ENCODE measurements at places on chromosomes 7 and 10.

GRCh38 chr7:112063974-112064373, 142.2 kb downstream of the DOCK4 start:
- H3K36me3 ChIP-seq = no peaks in the 10 kb centered on the region
- H3K27me3 ChIP-seq = no peaks in the 10 kb centered on the region
- no peak overlapping the region for H3K4me3 ChIP-seq
- no peak overlapping the region for H3K27ac ChIP-seq
- no peak for DNase-seq

GRCh38 chr7:156739596-156739995, 99.0 kb downstream of the RNF32 start:
- H3K4me1 ChIP-seq = no peaks in the 10 kb centered on the region
- H3K27ac ChIP-seq = no peak overlapping the region
- no peak for DNase-seq
- peaks cover 4% of the 10 kb centered on the region for H3K36me3 ChIP-seq
- no peaks in the 10 kb centered on the region for H3K27me3 ChIP-seq

- no peak for DNase-seq
- H3K4me3 ChIP-seq = peak overlapping the region; percentile 93
- peak overlapping the region; percentile 82 for H3K27ac ChIP-seq
- no peaks in the 10 kb centered on the region for H3K27me3 ChIP-seq
Measured at GRCh38 chr10:32959006-32959920, 1.2 kb upstream of the ITGB1 start.

GRCh38 chr7:135403302-135403701, 106.6 kb downstream of the CNOT4 start:
- H3K27ac ChIP-seq = no peak overlapping the region
- DNase-seq = no peak
- H3K4me1 ChIP-seq = no peaks in the 10 kb centered on the region
- H3K4me3 ChIP-seq = no peak overlapping the region
- peaks cover 3% of the 10 kb centered on the region for H3K36me3 ChIP-seq

DNA sequence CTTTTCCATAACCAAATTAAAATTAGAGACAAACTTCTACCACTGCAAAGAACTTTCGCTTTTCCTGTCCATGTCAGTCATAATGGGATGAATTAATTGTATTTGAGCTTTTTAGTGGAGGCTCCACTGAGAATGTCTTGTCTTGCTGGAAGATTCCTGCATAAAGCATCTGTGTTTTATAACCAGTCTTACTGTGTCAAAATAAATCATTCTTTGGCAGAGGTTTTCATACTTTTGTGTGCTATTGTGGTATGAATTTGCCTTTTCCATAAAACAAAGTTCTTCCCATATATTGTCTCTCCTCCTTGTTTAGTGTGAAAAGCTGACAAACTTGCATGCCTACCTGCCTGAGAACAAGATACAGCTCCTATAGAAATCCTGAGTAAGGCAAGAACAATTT, 124.8 kb upstream of the CCDC6 start:
- no peak for DNase-seq
- no peaks in the 10 kb centered on the region for H3K36me3 ChIP-seq
- H3K27me3 ChIP-seq = no peaks in the 10 kb centered on the region
- no peak overlapping the region for H3K27ac ChIP-seq
- H3K4me3 ChIP-seq = no peak overlapping the region

DNA sequence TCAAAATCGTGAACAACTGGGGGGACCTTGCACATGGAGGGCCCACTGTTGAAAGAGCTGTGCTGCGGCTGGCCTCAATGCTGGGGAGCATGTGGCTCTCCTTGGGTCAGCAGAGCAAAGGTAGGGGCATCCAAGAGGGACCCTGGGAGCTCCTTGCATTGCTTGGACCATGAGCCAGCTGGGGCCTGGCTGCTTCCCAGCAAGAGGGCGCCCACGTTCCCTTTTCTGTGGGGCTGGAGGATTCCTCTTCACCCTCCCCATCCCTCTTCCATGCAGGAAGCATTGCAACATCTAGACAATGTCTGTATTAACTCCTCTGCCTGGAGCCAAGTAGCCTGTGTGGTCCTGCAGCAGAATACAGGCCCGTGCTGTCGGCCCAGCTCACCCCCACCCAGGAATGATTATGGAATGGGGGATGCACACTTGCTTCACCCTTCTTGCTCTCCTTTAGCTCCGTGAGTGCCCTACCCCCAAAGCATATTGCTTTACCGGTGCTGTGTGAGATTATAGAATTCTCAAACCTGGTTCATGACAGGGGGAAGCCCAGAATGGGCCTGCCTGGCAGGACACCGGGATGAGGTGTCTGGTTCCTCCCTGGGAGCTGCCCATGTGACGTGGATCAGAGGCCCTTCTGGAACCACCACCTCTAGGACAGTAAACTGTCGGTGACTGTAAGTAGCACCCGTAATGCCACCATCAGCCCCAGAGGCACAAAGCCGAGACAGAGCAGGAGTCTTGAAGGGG, 61.9 kb downstream of the SYPL1 start:
- H3K27me3 ChIP-seq = no peaks in the 10 kb centered on the region
- H3K27ac ChIP-seq = no peak overlapping the region

DNA sequence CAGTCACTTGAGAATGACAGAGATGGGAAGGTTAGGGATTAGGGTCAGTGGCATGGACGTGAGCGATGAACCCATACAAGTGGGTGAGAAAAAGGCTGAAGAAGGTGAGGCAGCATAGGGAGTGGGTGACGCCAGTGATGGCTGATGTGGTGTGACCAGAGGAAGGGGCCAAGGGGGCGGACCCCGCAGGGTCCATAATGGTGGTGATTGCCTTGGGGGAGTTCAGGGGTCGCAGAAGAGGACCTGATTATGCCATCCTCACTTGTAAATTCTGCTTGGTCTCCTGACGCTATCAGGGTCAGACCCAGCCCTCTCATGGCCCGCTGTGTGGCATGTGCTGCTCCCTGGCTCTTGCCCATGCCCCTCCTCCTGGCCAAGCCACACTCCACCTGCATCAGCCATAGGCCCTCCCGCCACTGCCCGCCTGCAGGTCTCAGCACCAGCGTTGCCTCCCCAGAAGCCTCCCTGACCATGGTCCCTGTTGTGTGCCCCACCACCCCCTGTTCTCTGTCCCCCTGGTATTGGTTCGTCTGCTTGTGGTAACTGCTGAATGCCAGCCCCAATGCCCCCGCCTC, 235.7 kb downstream of the EBF3 start:
- H3K36me3 ChIP-seq = no peaks in the 10 kb centered on the region
- DNase-seq = no peak
- H3K4me1 ChIP-seq = no peaks in the 10 kb centered on the region
- no peaks in the 10 kb centered on the region for H3K27me3 ChIP-seq
- H3K27ac ChIP-seq = no peak overlapping the region

- DNase-seq = no peak
- H3K27ac ChIP-seq = no peak overlapping the region
- no peaks in the 10 kb centered on the region for H3K4me1 ChIP-seq
- no peaks in the 10 kb centered on the region for H3K27me3 ChIP-seq
- H3K4me3 ChIP-seq = no peak overlapping the region
- H3K36me3 ChIP-seq = no peaks in the 10 kb centered on the region
Measured at GRCh38 chr7:83984076-83984475, 210.5 kb downstream of the SEMA3A start.

DNA sequence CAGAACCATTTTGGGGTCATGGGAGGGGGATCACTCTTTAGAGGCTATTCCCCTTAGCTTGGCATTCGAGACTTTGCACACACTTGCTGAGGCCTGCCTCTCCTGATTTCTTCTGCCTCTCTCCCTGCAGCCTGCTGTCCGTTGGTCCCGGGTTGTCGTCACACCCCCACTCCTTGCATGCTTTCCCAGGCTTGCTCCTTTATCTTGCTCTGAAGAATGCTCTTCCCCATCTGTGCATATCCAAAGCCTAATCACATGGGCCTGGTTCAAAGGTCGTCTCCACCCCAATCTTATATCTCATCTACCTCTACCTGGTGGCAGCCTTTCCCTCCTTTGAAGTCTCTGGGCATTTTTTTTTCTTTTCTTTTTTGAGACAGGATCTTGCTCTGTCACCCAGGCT, 24.3 kb upstream of the EMX2 start:
- no peak overlapping the region for H3K4me3 ChIP-seq
- DNase-seq = no peak
- H3K4me1 ChIP-seq = no peaks in the 10 kb centered on the region
- H3K36me3 ChIP-seq = no peaks in the 10 kb centered on the region
- peaks cover 6% of the 10 kb centered on the region for H3K27me3 ChIP-seq

DNA sequence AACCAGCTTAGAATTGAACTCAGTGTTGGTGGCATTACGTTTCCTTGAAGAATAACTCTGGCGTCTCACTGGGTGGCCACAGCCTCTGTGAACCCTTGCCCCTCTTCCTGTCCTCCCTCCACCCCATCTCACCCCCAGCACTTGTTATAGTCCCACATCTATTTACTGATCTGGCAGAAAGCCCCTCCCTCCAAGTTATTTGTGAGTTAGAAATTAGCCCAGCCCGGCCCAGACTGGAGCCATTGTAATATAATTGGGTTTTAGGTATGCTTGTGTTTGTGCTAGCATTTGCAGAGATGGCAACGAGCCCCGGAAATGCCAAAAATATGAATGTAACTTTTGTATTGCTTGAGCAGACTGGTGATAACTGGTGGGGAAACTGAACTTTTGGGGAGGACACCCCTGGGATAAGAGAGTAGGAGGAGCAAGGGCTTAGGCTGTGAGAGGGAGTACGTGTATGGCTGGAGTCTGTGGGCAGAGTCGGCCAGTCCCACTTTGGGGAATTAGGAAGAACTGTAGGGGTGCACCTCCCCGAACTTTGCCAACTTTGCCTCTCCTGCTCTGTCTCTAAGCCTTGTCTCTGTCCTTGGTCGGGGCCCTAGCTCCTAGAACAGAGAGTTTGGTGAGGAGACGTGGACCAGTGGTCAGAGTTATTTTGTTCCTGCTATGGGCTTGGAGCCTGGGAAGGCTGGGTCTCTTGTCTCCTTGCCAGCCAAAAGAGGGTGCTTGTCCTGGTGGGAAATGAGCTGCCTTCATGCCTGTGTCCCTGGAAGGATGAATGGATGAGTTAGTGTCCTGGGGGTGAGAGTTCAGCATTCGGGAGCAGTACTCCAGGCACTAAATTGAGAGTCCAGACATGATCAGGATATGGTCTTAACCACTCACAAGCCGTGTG, 19.3 kb upstream of the TRIM8 start:
- no peaks in the 10 kb centered on the region for H3K27me3 ChIP-seq
- no peaks in the 10 kb centered on the region for H3K4me1 ChIP-seq
- H3K36me3 ChIP-seq = peaks cover 22% of the 10 kb centered on the region
- no peak overlapping the region for H3K4me3 ChIP-seq
- no peak for DNase-seq
- H3K27ac ChIP-seq = no peak overlapping the region

GRCh38 chr10:128078136-128078969, 47.9 kb downstream of the MKI67 start:
- no peak overlapping the region for H3K27ac ChIP-seq
- no peaks in the 10 kb centered on the region for H3K4me1 ChIP-seq
- H3K4me3 ChIP-seq = no peak overlapping the region
- H3K36me3 ChIP-seq = peaks cover 76% of the 10 kb centered on the region
- H3K27me3 ChIP-seq = no peaks in the 10 kb centered on the region

DNA sequence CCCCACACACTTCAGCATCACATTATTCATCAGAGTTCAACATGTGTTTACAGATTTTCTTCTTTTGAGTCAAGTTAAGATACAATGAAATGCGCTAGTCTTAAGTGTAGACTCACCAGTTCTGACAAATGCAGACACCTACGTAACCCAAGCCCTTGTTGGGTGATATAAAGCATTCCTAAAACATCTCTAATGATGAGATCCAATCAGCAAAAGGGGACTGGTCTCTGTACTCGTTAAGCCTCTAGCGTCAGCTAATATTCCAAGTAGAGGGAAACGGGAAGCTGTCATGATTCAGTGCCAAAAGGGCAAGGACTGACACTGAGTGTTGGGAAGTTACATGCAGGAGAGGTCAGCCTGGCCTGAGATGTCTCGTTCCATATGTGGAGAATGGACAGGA, 38.7 kb upstream of the TRIL start:
- H3K27me3 ChIP-seq = no peaks in the 10 kb centered on the region
- no peak overlapping the region for H3K4me3 ChIP-seq
- DNase-seq = no peak
- no peaks in the 10 kb centered on the region for H3K4me1 ChIP-seq
- H3K27ac ChIP-seq = no peak overlapping the region
- no peaks in the 10 kb centered on the region for H3K36me3 ChIP-seq

DNA sequence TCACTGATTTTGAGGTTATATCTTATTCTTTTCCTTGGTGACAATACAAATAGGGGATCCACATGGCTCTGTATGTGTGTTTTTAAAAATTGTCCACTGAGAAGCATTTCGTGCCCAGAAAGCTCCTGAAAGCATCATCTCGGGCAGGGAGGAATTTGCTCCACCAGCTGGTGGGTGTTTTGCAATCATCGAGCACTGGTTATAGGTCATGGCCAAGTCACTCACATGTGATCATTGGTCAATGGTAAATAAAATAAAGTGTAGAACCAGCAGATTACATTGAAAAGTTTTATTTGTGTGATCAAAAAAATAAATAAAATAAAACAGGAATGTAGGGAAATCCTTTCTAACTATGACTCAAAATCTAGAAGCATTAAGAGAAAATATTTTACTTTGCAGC, 23.0 kb upstream of the SNX13 start:
- no peaks in the 10 kb centered on the region for H3K36me3 ChIP-seq
- no peak overlapping the region for H3K4me3 ChIP-seq
- no peaks in the 10 kb centered on the region for H3K27me3 ChIP-seq
- no peak overlapping the region for H3K27ac ChIP-seq
- no peaks in the 10 kb centered on the region for H3K4me1 ChIP-seq
- DNase-seq = no peak

DNA sequence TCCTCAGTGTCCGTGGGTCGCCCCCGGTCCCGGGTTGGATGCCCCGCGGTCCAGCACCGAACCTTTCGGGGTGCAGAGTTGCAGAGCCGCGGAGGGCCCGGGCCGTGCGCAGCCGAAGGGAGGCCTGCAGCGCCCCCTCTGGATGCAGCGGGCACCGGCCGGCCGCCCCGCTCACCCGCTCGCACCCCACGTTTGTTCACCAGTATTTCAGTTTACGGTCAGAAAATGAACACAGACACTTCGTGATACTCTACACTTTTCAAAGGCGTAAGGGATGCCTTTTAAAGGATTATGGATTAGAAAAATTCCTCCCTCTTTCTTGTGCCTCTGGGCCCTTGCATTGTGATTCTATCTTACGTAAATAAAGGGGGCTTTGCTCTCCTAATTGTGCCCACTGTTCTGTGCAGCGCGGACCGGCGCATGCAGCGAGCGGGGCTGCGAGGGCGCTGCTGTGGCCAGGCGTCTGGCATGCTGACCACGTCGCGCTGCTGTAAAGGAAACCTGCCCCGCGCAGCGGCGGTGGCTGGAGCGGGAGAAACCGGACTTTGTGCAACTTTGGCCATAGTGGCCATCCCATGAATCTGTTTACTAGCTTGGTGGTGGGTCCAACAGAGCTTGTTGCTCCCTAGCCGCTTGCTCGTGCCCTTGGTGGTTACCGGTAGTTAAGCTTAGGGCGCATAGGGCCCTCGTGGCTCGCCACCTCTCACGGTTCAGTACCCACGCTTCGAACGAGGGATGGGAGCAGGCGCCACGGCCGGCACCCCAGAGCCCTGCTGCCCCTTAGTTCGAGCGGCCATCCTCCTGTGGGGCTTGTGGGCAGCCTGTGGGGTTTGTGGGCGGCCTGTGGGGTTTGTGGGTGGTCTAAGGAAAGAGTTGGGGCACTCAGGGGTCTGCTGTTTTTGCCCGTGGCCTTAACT, 739 bp upstream of the MEST start:
- H3K4me3 ChIP-seq = no peak overlapping the region
- peaks cover 6% of the 10 kb centered on the region for H3K27me3 ChIP-seq
- no peak for DNase-seq
- no peak overlapping the region for H3K27ac ChIP-seq
- peaks cover 14% of the 10 kb centered on the region for H3K4me1 ChIP-seq

GRCh38 chr7:108027239-108027638, 24.3 kb upstream of the LAMB1 start:
- no peaks in the 10 kb centered on the region for H3K27me3 ChIP-seq
- H3K27ac ChIP-seq = no peak overlapping the region
- no peak for DNase-seq
- no peaks in the 10 kb centered on the region for H3K36me3 ChIP-seq

Measured in effector memory CD4-positive, alpha-beta T cell (primary cell).